HS-27A (cell line): ENCODE measurements at places on chromosomes 1 and 21.

- no peak for DNase-seq
Observed at GRCh38 chr1:15364740-15365139, 44.9 kb upstream of the EFHD2 start.

GRCh38 chr1:20728371-20729154 lies 3.9 kb downstream of the SH2D5 start:
- DNase-seq = no peak

DNA sequence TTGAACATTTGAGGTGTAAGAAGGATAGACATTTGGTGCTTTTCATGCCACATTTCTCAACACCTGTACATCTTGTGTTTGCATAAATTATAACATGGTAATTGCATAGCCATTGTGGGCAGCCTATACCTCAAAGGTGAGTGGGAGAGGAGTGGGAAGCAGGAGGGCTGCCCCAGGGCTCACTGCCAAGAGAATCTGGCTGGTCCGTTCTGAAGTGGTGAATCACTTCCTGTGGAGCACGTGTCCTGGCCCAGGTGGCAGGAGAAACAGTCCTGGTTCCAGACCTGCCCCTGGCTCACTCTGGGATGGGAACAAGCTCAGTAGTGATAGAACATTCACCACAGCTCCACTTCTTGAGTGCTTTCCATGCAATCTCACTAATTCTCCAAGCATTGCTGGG lies 11.6 kb upstream of the OLFML2B start:
- DNase-seq = peak; percentile 14

- no peak for DNase-seq
Observed at GRCh38 chr1:47983691-47984090, 13.5 kb downstream of the TRABD2B start.

DNA sequence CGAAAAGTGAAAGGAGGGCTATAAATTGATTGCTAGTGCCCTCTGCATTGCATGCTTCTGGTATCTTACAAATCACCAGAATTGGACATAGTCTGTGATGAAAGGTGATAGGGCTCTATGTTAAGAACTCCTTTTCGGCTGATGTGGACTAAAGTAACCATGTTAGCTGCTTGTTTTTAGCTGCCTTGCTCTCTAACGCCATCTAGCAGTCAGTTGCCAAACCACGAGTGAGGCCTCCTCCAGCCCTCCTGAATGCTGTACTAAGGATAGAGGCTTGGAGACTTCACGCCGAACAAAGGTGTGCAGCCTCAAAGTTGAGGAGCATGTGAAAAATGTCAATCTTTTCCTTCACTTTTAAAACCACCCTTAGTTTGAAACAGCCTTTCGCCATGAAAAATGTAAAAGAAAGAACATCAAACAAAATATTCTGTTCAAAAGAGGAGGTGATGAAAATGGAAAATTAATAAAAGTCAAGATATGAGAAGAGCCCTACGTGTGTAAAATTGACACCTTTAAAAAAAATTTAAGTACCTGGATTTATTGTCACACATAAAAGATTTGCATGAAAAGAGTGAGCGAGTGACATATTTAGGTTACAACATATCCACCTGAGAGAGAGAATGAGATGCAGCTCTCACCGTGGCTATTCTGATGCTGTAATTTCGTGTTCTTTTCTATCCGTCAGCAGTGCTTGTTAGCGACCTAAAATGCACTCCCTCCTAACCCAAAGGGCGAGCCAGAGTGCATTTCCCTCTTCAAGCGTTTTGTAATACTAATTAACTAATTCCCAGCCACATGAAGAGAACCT lies 8.1 kb downstream of the LRRC53 start:
- no peak for DNase-seq

DNA sequence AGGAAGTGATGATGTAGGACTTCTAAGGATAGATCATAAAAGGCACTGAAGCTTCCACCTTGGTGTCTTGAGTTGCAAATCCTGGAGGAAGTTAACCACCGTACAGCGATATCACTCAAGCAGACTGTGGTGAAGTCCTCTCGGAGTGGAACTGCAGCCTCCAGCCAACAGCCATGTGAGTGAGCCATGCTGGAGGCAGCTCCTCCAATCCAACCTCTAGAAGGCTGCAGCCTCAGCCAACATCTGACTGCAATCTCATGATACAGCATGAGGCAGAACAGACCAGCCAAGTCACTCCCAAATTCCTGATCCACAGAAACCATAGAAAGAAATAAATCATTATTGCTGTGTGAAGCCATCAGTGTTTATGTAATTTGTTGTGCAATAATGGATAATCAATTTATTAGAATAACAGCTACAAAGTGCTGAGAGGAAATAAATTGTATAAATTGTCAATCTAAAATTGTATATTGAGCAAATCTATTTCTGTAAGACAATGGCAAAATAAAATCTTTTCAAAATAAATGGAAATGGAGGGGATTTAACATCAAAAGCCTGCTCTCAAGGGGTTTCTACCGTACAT lies 65.0 kb downstream of the PRSS38 start:
- DNase-seq = no peak

DNA sequence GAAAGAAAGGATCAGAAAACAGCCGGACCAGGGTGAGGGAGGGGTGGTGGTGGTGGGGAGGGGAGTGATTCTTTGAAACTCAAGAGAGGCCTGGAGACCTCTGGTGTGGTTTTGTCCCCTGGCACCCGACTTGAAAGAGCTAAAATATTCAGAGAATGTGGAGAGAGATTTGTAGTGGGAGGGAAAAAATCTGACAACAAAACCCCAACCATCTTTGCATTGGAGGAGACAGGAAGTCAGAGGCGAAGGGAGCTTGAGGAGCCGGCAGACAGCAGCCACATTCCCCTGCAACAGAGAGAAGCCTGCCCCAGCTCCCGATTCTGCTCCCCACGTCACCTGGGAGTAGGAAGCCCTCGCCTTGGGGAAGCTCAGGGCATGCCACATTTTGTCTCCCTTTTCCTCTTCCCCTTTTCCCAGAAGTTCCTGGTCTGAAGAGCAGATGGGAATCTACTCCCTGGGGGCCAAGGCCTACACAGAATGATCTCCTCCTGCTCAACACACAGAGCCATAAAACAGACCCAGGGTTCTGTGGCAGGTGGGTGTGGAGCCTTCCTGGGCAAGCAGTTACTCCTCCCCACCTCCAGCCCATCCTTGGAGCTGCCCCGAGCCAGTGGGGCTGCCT lies 84.9 kb downstream of the ITPKB start:
- no peak for DNase-seq

GRCh38 chr1:108719656-108720435 lies 7.1 kb downstream of the FNDC7 start:
- peak; percentile 79 for DNase-seq

DNA sequence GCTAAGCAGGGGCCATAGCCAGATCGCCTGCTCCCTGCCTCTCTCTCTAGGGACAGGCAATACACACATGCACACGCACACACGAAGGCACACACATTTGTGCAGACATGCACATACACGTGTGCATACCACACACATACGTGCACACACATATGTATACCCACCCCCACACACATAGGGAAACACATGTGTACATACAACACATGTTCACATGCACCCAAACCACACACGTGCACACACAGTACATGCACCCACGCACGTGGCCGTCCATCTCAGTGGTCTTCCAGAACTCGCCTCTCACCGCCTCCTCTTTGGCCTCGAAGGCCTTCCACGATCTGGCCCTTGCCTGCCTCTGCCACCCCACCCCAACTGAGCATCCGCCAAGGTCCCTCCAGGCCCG lies 25.3 kb upstream of the PEX10 start:
- DNase-seq = no peak

- DNase-seq = no peak
Observed at GRCh38 chr1:162951553-162952315, 90.8 kb upstream of the CCDC190 start.

DNA sequence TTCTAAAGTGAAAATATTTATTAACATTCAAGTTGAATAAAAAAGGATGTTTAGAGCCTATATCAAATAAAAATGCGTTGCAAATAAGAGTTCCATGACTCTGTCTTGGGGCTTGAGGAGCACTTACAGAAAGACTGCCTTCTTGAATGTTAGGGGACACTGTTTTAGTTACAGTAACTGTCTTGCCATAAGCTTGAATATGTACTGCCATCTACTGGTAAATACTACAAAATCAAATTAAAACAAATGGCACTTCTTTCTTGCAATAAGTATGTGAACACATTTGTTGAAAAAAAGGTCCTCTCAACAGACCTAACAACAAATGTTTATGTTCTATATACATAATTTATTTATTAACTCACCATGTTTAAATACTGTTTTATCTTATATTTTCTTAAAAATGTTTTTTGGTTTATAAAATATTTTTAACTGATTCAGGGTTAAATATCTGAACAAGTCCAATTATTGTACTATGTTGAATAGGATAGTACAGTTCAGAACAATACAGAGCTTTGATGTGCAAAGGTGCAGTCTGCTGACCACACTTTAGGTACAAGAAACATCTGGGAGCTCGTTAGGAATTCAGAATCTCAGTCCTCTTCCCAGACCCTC lies 199.5 kb downstream of the LRRIQ3 start:
- DNase-seq = peak; percentile 1

GRCh38 chr21:43913928-43914327 lies 48.9 kb downstream of the AGPAT3 start:
- no peak for DNase-seq

- DNase-seq = no peak
Observed at GRCh38 chr1:58568911-58569310, 8.1 kb downstream of the TACSTD2 start.

DNA sequence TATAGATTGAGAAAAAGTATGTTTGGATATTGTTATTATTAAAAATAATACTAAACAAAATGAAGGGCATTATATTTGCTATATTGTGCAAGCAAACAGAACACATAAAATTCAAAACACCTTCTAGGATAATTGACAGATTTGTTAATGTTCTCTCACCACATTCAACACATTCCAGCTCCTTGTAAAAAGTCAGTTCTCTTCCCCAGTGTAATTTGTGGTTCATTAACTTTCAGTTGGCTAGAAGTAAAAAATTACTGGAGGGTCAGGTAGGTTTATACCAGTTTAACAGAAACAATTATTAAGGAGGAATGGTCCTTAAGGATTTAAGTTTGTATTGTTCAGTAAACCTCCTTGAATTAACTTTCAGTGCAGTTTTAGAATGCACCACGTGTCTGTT lies 1235.3 kb upstream of the ADGRL2 start:
- DNase-seq = no peak

DNA sequence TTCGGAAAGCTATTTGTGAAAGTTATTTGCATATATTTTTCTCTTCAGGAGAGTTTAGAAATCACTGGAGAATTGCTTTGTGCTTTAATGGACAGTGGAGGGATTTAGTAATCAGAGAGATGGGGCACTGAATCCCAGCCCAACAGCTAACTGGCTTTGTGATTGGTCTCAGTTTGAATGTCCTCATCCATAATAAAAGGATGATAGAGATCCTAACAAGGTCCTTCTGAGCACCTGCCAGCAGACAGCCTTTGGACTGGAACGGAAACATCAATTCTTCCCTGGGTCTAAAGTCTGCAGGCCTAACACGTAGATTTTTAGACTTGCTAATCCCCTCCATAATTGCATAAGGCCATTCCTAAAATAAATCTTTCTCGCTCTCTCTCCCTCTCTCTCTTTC lies 112.0 kb upstream of the ADAMTS5 start:
- no peak for DNase-seq

- DNase-seq = no peak
Observed at GRCh38 chr1:94648225-94649007, 106.9 kb upstream of the F3 start.

DNA sequence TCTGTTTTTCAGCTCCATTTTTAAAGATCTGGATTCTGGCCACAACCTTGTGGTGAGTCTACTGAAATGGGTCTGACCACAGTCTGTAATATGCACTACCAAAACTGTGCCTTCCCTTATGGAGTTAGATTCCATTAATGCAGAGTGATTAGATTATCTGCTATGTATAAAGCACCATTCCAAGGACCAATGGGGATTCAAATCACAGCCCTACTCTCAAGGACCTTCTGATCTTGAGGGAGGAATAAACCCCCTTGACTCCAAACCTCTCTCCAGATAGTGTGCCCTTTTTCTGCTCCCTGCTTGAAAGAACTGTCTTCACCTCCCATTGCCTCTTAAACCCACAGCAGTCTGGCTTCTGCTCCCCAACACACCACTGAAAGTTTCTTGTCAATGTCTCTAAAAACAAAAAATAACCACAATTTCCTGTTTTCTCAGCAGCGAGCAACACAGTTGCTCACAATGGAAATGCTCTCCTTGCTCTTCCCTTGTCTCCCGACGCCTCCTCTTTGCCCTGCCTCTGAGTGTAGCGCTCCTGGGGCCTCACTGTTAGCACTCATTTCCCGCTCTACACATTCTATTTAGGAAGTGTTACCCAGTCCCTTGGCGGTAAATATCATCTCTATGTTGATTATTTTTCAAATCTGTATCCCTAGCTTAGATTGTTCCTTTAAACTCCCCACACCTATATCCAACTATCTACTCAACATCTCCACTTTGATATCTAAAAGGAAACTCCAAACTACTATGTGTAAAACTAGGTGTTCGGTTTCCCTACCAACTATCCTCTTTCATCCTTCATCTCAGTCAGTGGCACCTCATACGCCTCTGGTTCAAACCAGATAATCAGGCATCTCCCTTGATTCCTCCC lies 13.6 kb downstream of the PCNX2 start:
- DNase-seq = no peak

GRCh38 chr1:26524181-26524580 lies 5.4 kb upstream of the RPS6KA1 start:
- DNase-seq = no peak

GRCh38 chr1:39633422-39633821 lies 6.0 kb downstream of the HEYL start:
- no peak for DNase-seq

DNA sequence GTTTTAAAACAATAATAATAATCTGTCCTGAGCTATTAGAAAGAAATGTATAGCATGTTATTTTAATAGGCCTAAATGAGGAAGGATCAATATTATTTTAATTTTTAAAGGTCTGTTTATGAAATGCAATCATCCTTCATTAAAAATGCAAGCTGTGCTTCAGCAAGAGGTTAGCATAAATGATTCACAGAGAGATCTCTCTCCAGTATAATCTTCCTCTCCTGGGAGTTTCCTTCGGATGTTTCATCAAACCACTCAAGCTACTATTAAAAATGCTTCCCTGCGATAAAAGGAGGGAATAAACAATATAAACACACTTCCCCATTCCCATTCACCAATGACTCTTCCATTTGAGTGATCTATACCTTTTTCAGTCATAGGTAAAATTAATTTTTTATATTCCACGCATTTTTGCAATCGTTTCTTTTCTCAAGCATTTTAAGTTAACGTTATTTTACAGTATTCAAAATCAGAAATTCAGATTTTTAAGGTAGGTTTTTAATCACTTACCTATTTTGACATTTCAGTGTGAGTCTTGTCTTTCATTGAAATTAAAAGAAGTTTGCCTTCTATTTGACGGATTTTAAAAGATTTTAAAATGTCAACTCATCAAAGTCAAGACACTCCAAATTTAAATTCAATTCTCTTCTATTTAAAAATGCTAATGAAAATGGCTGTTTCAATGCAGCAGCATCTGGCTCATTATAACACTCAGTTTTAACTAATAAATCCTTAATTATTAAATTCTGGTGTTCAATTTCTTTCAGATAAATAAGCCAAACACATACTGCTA lies 64.3 kb downstream of the RERE start:
- DNase-seq = no peak
